Ovary (tissue), 10 donors: ENCODE measurements at places on chromosomes 7 and 10. TPM values are rescaled to one million over a fixed set of nuclear protein-coding genes. Genes with fewer than 3 reads are reported as not detected.

The LBX1 gene
- total RNA-seq: not detected

The PMPCB gene
- total RNA-seq: 63.4 TPM

The CYP2C9 gene
- not detected for total RNA-seq

The PDE6C gene
- not detected for total RNA-seq

The FOXP2 gene
- total RNA-seq: 26.5 TPM

- H3K4me1 ChIP-seq: no peaks in the 10 kb centered on the region
- no peaks in the 10 kb centered on the region for H3K27me3 ChIP-seq
- no peak overlapping the region for H3K27ac ChIP-seq
- no peak overlapping the region for H3K4me3 ChIP-seq
Observed at GRCh38 chr10:10921826-10922461, 95.7 kb upstream of the CELF2 start.

DNA sequence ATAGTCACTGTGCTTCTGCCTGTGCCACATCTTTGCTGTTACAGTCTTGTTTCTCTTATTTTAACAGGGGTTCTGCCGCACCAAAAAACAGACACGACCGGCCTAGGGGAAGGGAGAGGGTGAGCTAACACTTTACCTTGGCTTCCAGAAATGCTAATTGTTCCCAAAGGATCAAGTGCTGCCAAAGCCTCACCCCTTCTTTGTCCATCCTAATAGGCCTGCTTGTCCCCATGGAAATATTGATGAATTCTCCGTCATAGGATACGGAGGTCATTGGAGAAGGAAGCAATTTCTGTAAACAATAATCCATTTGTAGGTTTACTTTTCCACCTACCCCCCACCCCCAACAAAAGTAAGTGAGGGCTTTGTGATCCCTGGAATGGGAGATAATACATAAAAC, 567.3 kb downstream of the KCNMA1 start:
- no peak for DNase-seq
- H3K36me3 ChIP-seq: no peaks in the 10 kb centered on the region
- H3K27ac ChIP-seq: no peak overlapping the region
- no peaks in the 10 kb centered on the region for H3K27me3 ChIP-seq
- H3K4me3 ChIP-seq: no peak overlapping the region

GRCh38 chr7:75694638-75695399, 43.9 kb downstream of the HIP1 start:
- H3K4me1 ChIP-seq: peaks cover 4% of the 10 kb centered on the region

- no peak overlapping the region for H3K4me3 ChIP-seq
- H3K27me3 ChIP-seq: no peaks in the 10 kb centered on the region
- H3K27ac ChIP-seq: no peak overlapping the region
- H3K36me3 ChIP-seq: no peaks in the 10 kb centered on the region
Observed at GRCh38 chr10:50556237-50557120, 67.3 kb downstream of the SGMS1 start.

GRCh38 chr10:650886-651615, 38.4 kb downstream of the DIP2C start:
- no peaks in the 10 kb centered on the region for H3K36me3 ChIP-seq
- H3K27me3 ChIP-seq: no peaks in the 10 kb centered on the region
- peak overlapping the region; percentile 15 for H3K27ac ChIP-seq
- peaks cover 18% of the 10 kb centered on the region for H3K4me1 ChIP-seq

- no peak overlapping the region for H3K4me3 ChIP-seq
- no peaks in the 10 kb centered on the region for H3K36me3 ChIP-seq
- H3K27ac ChIP-seq: no peak overlapping the region
- no peaks in the 10 kb centered on the region for H3K4me1 ChIP-seq
- H3K27me3 ChIP-seq: no peaks in the 10 kb centered on the region
- DNase-seq: no peak
Observed at GRCh38 chr7:113715981-113716856, 202.6 kb downstream of the PPP1R3A start.

DNA sequence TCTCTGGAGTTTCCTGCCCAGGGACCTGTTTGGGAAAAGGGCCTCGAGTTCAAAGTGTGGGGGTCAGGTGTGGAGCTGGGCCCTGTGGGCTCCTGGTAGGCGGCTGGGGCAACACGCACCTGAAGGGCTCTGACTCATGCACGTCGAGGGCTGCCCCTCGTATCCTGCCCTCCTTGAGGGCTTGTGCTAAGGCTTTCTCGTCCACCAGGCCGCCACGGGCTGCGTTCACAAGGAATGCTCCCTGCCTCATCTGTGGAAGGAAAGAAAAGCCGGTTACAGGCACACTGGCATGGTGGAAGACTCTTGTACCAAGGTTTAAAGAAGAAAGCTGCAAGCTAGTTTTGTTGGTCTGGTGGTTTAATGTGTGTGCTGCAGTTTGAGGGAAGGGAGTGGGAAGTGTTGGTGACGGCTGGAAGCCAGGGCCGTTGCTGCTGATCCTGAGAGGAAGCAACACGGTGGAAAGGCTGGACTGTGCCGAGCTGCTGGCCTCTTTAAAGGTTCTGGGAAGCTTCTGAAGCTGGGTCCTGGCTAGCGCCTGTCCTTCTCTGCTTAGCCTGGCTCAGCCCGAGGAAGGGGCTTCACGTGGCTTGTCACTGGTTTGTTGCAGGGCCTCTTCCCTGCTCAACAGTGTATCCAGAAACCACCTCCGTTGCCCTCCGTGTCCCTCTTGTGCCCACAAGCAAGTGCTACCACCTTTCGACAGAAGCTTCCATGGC, 52.0 kb downstream of the ZRANB1 start:
- peaks cover 10% of the 10 kb centered on the region for H3K4me1 ChIP-seq
- no peak overlapping the region for H3K27ac ChIP-seq
- H3K4me3 ChIP-seq: no peak overlapping the region
- H3K36me3 ChIP-seq: no peaks in the 10 kb centered on the region
- DNase-seq: peak; percentile 35
- H3K27me3 ChIP-seq: no peaks in the 10 kb centered on the region

GRCh38 chr7:130947792-130948580, 214.0 kb upstream of the KLF14 start:
- H3K27ac ChIP-seq: no peak overlapping the region
- H3K4me3 ChIP-seq: no peak overlapping the region
- DNase-seq: no peak
- no peaks in the 10 kb centered on the region for H3K36me3 ChIP-seq
- peaks cover 11% of the 10 kb centered on the region for H3K4me1 ChIP-seq

GRCh38 chr7:120874722-120875121, 16.8 kb upstream of the TSPAN12 start:
- no peak overlapping the region for H3K27ac ChIP-seq
- H3K4me1 ChIP-seq: no peaks in the 10 kb centered on the region
- no peaks in the 10 kb centered on the region for H3K36me3 ChIP-seq
- no peak overlapping the region for H3K4me3 ChIP-seq

- no peaks in the 10 kb centered on the region for H3K27me3 ChIP-seq
- no peaks in the 10 kb centered on the region for H3K36me3 ChIP-seq
- peak; percentile 49 for DNase-seq
- peaks cover 10% of the 10 kb centered on the region for H3K4me1 ChIP-seq
- no peak overlapping the region for H3K27ac ChIP-seq
- H3K4me3 ChIP-seq: no peak overlapping the region
Observed at GRCh38 chr10:100562008-100562672, 26.4 kb downstream of the HIF1AN start.

- H3K4me3 ChIP-seq: no peak overlapping the region
- H3K27ac ChIP-seq: no peak overlapping the region
- no peaks in the 10 kb centered on the region for H3K36me3 ChIP-seq
- H3K4me1 ChIP-seq: no peaks in the 10 kb centered on the region
Observed at GRCh38 chr10:110613341-110613995, 30.7 kb upstream of the RBM20 start.
